ENCODE measurements at places on chromosomes 1 and 21. TPM values are rescaled to one million over a fixed set of nuclear protein-coding genes. Genes with fewer than 3 reads are reported as not detected.

DNA sequence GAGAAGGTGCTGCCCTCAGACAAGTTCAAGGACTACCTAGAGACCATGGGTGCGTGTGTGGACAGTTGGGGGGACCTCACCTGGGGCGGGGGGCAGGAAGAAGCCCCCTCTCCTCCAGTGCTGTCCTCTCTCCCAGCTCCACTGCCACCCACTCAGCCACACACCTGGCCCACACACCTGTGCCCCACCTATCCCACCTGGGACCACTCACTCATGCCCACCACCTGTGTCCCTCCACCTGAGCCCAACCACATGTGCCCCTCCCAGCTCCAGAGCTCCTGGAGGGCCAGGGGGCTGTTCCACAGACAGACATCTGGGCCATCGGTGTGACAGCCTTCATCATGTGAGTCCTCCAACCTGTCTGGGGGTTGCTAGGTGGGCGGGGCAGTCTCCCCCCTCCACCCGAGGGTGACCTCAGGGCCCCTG lies 29.0 kb downstream of the TRIM11 start:
- no peak for DNase-seq
- H3K27ac ChIP-seq = no peak overlapping the region
- peaks cover 32% of the 10 kb centered on the region for H3K4me1 ChIP-seq
- H3K4me3 ChIP-seq = peak overlapping the region; percentile 6
- H3K27me3 ChIP-seq = peaks cover 8% of the 10 kb centered on the region

- no peak overlapping the region for H3K4me3 ChIP-seq
- peaks cover 16% of the 10 kb centered on the region for H3K27me3 ChIP-seq
- H3K27ac ChIP-seq = no peak overlapping the region
- peak; percentile 49 for DNase-seq
These were observed 634.4 kb downstream of the MATN1 start for GRCh38 chr1:30089024-30089430.

DNA sequence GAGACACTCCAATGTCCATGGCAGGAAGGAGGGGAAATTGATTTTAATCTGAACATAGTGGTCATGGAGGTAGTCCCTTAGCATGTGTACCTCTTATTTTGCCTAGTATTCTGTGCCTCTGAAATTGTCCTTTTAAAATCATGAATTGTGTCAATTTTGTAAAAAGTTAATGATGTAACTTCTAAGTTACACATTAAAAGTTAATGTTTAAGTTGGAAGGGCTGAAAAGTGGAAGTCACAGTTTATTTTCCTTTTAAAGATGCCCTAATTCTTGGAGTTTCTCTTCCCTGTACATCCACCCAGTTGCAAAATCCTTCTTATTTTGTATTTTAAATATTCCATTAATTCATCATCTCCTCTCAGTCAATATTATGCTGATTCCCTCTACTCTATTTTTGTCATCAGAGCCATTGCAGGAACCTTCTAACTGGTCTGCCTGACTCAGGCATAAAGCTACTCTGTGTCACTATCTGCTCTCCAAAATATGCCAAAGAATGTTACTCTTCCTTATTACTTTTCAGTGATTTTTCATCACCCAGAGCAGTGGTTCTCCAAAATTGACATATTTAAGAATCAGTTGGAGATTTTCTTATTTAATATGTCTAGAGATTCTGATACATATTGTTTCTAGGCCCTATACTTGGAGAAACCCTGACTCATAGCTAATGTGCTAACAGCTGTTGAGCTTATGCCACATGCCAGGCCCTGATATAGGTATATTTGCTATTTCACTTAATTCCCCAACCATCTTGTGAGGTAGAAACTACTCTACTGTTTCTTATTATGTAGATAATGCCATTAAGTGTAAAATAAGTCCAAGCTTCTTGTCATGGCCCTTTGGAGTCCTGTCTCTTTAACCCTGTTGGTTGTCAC lies 5.1 kb downstream of the HOOK1 start:
- H3K36me3 ChIP-seq = no peaks in the 10 kb centered on the region
- peaks cover 6% of the 10 kb centered on the region for H3K4me1 ChIP-seq
- no peak overlapping the region for H3K4me3 ChIP-seq
- H3K27ac ChIP-seq = no peak overlapping the region
- DNase-seq = no peak

DNA sequence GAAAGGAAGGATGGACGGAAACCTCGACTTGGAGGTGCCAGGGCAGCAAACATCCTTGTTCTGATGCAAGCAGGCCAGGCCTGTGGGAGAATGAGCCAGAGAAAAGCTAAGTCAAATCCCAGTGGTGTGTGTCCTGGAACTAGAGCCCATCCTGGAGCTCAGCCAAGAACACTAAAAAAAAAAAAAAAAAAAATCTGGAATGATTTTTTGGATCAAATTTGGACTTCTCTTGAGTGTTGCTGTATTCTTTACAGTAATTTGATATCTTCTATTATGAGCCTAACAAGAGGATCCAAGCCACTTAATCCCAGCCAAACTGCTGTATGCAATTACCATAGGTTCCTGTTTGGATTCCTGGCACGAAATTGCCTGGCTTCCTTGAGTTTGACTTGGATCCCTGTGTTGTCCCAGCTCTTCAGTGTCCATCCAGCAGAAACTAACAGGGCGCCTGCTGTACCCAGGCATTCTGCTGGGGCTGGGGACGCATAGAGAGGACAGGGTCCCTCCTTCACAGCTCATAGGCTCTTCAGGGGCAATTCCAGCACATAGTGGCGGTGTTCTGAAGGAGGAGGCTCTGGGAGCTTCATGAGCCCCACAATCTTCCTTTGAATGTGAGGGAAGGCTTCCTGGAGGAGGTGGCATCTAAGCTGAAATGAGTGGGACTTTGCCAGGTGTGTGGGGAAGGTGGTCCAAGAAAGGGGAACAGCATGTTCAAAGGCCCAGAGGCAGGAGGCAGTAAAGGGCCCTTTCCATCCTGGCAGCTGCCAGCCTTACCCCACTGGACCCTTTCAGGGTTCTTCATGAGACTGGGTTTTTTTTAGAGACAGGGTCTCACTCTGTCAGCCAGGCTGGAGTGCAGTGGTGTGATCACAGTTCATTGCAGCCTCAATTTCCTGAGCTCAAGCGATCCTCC lies 24.7 kb downstream of the EPHX1 start:
- DNase-seq = peak; percentile 99
- H3K27me3 ChIP-seq = no peaks in the 10 kb centered on the region
- H3K27ac ChIP-seq = peak overlapping the region; percentile 74
- H3K36me3 ChIP-seq = peaks cover 34% of the 10 kb centered on the region

DNA sequence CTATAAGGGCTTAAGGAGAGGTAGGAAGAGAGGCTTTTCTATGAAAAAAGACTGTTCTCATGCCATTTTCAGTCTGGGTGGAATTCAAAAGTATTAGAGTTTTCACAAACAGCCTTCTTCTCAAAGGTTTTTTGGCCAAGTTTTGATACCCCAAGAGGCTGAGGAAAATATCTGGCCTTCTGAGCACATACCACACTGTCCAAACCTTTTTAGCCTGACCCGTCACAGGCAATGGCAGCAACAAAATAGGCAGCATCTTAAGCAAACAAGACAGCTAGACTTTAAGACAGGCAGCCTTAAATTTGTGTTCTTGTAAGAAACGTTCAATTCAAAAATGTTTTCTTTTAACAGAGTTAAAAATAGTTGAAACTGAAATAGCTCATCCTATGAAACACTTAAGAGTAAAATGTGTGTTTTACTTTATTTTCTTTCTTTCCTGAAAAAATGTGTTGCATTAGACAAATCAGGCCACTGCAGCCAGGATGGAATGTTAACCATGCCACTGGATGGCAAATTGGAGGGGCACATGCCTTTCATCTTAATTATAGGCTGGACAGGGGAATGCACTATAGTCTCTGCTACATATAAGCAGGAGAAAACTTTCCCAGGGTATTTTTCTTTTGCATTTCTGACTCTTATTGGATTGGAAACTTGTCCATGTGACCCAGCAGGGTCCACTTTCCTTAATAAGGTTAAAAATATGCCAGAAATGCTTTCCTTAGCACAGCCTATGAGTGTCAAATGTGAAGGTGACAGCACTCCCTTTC lies 315.0 kb downstream of the TGFB2 start:
- H3K27ac ChIP-seq = peak overlapping the region; percentile 29
- no peaks in the 10 kb centered on the region for H3K27me3 ChIP-seq
- H3K4me1 ChIP-seq = peaks cover 8% of the 10 kb centered on the region
- no peak overlapping the region for H3K4me3 ChIP-seq
- H3K36me3 ChIP-seq = no peaks in the 10 kb centered on the region

GRCh38 chr1:234699795-234700665 lies 90.1 kb upstream of the IRF2BP2 start:
- peak; percentile 78 for DNase-seq
- peaks cover 46% of the 10 kb centered on the region for H3K4me1 ChIP-seq
- peak overlapping the region; percentile 57 for H3K27ac ChIP-seq
- H3K27me3 ChIP-seq = no peaks in the 10 kb centered on the region
- no peak overlapping the region for H3K4me3 ChIP-seq

Gene KRTAP7-1
- polyA plus RNA-seq = not detected

Gene NTPCR
- polyA plus RNA-seq = 28.2 TPM

Gene MCOLN2
- polyA plus RNA-seq = 0.21 TPM

Gene HCRTR1
- polyA plus RNA-seq = 0.35 TPM

Measured in muscle of leg (tissue), 16 donors.